ENCODE measurements at places on chromosomes 7 and 10. TPM values are rescaled to one million over a fixed set of nuclear protein-coding genes. Genes with fewer than 3 reads are reported as not detected.

The KIF20B gene
- 2.0 TPM for total RNA-seq

The AKR1D1 gene
- not detected for total RNA-seq

The LRRC18 gene
- not detected for total RNA-seq

The EFCAB10 gene
- not detected for total RNA-seq

The DEPP1 gene
- total RNA-seq, result 661 TPM

- H3K36me3 ChIP-seq, result peaks cover 4% of the 10 kb centered on the region
- no peak for DNase-seq
- peaks cover 18% of the 10 kb centered on the region for H3K4me1 ChIP-seq
- peak overlapping the region; percentile 81 for H3K27ac ChIP-seq
- H3K27me3 ChIP-seq, result no peaks in the 10 kb centered on the region
These were observed 669 bp upstream of the AP5Z1 start for GRCh38 chr7:4774658-4775249.

DNA sequence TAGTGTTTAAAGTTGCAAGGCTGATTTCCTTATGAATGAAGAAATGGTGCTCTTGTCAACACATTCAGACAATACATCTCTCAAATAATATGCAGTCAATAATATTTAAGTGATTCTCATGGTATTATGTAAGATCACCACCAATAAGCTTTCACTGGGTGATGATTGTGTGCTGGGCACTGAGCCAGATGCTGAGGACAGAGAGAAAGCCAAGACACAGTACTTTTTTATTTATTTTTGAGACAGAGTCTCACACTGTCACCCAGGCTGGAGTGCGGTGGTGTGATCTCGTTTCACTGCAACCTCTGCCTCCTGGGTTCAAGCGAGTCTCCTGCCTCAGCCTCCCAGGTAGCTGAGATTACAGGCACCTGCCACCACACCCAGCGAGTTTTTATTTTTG, 130.6 kb upstream of the LSM8 start:
- no peak for DNase-seq
- no peaks in the 10 kb centered on the region for H3K4me1 ChIP-seq
- H3K27me3 ChIP-seq, result no peaks in the 10 kb centered on the region
- H3K4me3 ChIP-seq, result no peak overlapping the region

- DNase-seq, result peak; percentile 71
- peak overlapping the region; percentile 85 for H3K27ac ChIP-seq
- peak overlapping the region; percentile 32 for H3K4me3 ChIP-seq
These were observed 98.9 kb downstream of the LHPP start for GRCh38 chr10:124560377-124561105.

DNA sequence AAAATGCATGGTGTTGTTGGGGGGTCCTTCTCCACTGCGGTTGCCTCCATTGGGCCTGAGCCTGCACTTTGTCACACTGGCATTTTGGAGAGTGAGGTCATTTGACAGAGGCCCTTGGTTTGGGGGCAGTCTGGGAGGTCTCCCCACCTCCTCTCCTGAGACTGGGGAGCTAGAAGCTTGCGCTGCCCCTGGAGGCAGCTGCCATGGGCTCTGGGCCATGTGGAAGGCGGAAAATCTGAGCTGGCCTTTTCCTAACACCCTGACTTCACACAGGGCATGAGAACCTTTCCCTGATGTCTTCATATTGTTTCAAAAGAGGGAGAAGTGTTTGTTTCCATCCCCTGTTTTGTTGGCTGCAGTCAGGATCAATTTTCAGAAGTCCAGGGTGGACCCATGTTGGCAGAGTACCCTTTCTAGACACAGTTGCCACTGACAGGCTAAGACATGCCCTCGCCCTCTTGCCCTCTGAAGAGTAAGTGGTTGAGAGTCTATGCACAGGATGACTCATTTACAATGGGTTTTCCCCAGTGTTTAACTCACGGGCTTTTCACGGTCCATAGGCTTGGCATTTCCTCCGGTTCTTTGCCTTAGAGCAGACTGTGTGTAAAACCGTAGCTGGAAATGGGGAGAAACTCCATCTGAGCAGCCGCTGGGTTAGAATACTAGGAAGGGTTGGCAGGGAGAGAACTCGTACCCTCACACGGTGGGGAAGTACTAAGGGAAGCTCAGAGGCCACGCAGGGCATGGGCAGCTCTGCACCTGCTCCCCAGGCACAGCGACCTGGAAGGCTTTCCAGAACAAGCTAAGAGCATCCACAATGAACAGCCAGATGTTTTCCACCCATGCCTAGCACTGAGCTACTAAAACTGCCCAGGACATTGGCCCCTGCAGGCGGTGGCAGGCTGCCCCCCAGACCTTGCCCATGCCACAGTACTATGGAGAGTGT, 655.0 kb downstream of the SDK1 start:
- no peak for DNase-seq
- H3K27me3 ChIP-seq, result no peaks in the 10 kb centered on the region
- peaks cover 6% of the 10 kb centered on the region for H3K36me3 ChIP-seq
- H3K27ac ChIP-seq, result no peak overlapping the region
- no peak overlapping the region for H3K4me3 ChIP-seq

DNA sequence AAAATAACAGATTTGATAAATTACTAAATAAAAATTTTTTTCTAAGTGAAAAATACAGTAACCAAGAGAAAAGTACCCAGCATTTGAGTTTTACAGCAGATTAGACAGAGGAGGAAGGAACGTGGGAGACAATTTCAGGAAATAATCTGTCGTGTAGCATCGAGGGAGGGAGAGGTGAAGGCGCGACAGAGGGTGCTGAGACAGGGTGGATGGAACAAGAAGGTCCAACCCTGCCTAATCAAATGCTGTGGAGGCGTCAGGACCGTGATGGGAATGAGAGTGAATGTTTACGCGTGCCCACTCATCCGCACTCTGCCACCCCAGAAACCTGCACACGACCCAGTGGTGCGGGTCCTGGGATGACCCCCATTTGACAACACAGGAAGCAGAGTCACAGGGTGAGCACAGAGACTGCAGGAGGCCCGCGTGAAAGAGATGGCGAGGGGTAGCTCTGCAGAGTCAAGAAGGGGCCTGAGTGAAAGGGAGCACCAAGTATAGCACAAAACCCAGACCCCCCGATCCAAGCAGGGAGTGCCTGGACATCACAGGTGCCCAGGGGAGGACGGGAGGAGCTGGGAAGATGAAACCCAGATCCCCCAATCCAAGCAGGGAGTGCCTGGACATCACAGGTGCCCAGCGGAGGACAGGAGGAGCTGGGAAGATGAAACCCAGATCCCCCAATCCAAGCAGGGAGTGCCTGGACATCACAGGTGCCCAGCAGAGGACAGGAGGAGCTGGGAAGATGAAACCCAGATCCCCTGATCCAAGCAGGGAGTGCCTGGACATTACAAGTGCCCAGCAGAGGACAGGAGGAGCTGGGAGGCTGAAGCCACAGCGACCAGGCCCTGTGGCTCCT, 558.9 kb downstream of the DNAJB6 start:
- H3K4me3 ChIP-seq, result no peak overlapping the region
- no peaks in the 10 kb centered on the region for H3K4me1 ChIP-seq
- H3K27ac ChIP-seq, result no peak overlapping the region
- no peak for DNase-seq
- H3K36me3 ChIP-seq, result no peaks in the 10 kb centered on the region

GRCh38 chr7:113307147-113307546, 188.8 kb upstream of the SMIM30 start:
- H3K36me3 ChIP-seq, result no peaks in the 10 kb centered on the region
- no peak overlapping the region for H3K4me3 ChIP-seq
- DNase-seq, result no peak
- peaks cover 6% of the 10 kb centered on the region for H3K4me1 ChIP-seq
- no peak overlapping the region for H3K27ac ChIP-seq
- H3K27me3 ChIP-seq, result no peaks in the 10 kb centered on the region

- no peak overlapping the region for H3K27ac ChIP-seq
- no peak overlapping the region for H3K4me3 ChIP-seq
- no peaks in the 10 kb centered on the region for H3K36me3 ChIP-seq
- no peak for DNase-seq
- no peaks in the 10 kb centered on the region for H3K27me3 ChIP-seq
- H3K4me1 ChIP-seq, result no peaks in the 10 kb centered on the region
These were observed 140.4 kb upstream of the MAGI2 start for GRCh38 chr7:79593866-79594301.

DNA sequence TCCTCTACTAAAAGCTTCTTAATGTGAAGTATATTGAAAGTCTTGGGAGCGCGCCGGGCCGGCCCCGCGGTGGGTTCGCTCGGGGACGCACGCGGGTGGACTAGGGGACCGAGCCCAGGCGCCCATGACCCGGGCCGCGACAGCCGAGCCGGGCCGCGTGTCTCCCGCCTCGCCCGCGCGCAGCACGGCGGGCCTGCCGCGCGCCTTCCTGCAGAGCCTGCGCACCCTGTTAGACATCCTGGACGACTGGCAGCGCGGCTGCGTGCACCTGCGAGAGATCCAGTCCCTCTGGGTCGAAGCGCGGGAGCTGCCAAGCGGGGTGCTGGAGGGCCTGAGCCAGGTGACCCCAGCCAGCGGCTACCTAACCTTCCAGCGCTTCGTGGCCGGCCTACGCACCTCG, 25.4 kb upstream of the ZNF735 start:
- no peak overlapping the region for H3K27ac ChIP-seq
- H3K4me1 ChIP-seq, result no peaks in the 10 kb centered on the region
- DNase-seq, result no peak

GRCh38 chr10:59872892-59873463, 33.4 kb downstream of the CCDC6 start:
- peak overlapping the region; percentile 70 for H3K4me3 ChIP-seq
- no peaks in the 10 kb centered on the region for H3K27me3 ChIP-seq
- peaks cover 22% of the 10 kb centered on the region for H3K4me1 ChIP-seq
